PC-3 (cell line): ENCODE measurements at places on chromosomes 2 and 18.

DNA sequence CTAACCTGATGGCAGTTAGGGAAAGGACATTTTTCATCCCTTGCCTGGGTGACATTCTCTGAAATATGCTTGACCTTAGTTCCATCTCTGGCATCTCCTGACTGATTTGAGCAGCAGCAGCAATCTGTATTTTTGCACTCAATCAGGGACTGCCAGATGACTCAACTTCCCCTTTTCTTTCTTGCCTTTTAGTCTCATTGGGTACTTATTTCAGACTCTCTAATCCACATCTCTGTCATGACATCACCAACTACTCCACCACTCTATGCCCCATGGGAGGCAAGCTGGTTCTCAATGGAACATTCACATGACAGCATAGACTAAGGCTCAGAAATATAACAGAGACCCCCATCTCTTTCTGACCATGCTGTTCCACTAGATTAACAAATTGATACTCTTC, 254.2 kb downstream of the RIT2 start:
- DNase-seq: no peak

DNA sequence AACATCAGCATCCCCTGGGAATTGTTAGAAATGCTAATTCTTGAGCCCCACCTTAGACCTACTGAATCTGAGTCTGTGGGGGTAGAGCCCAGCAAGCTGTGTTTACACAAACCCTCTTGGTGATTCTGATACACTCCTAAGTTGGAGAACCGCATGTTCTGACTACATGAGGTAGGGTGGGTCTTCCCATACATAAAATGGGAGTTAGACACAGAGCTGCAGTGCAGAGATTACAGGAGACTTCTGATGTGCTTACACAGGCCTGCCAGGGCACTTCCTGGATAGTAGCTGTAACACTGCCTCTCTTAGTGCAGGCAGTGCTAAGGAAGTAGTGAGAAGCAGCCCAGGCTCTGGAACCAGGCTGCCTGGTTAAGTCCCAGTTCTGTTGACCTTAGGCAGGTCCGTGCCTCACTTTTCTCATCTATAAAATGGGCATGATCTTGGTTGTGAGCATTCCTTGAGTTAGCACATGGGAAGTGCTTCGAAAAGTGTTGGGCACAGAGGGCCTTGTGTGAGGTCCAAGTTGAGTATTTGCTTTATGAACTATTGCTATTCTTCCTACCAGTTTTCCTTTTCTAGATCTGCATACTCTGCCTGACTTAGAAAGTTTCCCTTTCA, 67.3 kb downstream of the GLI2 start:
- DNase-seq: no peak

GRCh38 chr2:85722519-85722918, 28.4 kb downstream of the GNLY start:
- DNase-seq: no peak

DNA sequence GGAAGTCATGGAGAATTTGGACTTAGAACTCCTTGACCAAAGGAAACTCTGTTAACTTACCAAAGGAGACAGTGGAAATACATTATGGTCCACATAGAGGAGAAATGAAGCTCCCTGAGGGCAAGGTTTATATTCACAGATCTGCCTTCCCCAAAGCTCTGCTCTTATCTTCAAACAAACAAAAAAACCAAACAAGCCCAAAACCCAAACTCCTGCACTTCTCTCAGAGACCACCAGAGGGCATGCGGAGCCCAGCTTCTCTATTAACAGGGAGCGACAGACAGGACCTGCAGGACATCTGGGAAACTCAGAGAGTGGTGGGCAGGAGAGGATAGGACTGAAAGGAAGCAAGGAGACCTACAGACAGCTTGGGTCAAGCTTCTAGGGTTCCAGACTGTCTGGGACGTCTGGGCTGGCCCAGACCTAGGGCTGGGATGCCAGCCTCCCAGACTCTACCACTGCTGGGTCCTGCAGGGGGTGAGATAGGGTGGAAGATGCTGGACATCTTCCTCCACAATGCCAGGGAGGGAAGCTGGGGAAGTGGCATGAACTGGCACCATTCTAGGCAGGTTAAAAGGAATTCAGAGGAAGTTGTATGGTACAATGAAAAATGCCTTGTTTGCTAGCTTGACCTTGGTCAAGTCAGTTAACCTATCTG, 4.0 kb upstream of the WNT10A start:
- peak; percentile 86 for DNase-seq

GRCh38 chr2:105357122-105357521, 19.8 kb downstream of the C2orf49 start:
- no peak for DNase-seq

DNA sequence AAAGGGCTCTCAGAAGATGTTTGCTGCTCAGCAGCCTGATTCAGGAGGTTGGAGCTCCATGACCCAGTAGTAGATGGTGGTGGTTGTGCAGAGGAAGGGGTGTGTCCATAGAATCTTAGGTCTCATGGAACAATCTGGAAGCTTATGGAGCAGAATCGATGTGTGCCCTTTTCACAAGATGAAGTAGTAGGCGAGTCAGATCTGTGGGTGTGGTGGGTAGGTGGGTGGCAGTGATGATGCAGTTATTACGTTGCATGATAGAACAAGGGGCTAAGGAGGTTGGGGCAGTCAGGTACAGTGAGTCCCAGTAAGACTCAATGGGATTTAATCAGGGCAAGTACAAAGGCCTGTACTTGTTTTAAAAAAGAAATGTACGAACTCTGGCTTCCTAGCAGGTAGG, 9.1 kb downstream of the TET3 start:
- DNase-seq: no peak

GRCh38 chr2:154537843-154538450, 160.5 kb upstream of the KCNJ3 start:
- DNase-seq: no peak

- peak; percentile 63 for DNase-seq
Observed at GRCh38 chr18:57925706-57926105, 118.3 kb upstream of the NEDD4L start.

GRCh38 chr2:191501561-191502168, 176.3 kb upstream of the NABP1 start:
- peak; percentile 70 for DNase-seq

DNA sequence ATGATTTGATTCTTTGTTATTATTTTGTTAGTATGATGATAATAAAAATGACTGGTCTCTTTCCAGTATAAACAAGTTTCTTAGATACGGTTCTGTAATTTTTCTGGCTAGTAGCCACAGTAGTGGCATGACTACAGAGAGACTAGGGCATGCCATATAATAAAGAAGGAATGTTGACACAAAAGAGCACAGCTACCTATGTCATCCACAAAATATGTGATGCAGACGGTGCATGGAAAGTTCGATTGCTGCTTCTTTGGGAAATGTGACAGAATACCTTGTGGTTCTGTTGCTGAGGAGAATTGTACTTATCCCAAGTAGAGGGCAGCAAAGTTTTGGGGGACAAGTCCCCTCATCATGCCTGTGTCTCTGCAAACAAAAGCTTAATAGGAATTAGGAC, 26.1 kb upstream of the SETBP1 start:
- peak; percentile 83 for DNase-seq

DNA sequence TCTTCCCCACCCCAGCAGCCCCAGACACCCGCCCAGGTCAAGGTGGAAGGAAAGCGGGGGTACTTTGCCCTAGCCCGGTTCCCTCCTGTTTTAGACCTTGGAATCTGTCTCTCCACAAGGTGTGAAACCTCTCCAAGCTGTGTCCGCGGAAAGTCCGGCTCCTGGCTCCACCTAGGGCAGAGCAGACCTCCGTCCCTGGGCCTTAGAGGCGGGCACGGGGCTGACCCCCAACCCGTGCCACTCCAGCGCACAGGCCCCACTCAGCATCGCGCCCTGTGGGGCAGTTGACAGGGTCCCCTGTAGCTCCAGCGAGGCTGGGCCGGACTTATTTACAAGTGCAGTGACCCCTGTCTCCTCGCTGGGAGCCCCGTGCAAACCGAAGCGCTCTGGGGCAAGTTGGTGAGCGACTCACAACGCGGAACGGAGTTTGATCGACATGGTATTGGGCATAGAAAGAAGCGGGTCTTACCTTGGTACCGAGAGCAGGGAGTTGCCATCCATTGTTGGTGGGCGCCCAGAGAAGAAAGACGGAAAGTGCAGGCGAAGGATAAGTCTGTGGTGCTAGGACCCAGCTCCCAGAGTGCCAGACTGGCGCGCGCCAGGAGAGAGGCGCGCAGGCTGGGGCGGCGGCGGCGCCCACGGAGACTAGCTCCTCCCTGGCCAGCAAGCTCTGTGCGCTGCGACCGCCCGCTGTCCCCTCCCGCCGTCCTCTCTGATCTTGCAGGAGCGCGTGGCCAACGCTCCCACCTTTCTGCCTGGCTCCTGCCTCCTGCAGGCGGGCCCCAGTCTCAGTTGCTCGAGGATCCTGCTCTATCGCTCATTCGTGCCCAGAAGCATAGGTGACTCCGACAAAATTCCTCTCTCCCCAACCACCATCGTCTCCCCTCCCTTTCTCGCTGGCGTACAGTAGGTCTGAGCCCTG, at the start of gene SPHKAP:
Gene SPHKAP, minus strand, starts transcription at position 590 of the 922 bp plus-strand sequence. Its CDS starts 89 bp downstream, at position 501.
- no peak for DNase-seq

GRCh38 chr18:55262021-55262560, 302.8 kb upstream of the CCDC68 start:
- no peak for DNase-seq

- DNase-seq: no peak
Observed at GRCh38 chr2:241329669-241330615, 14.2 kb downstream of the SEPTIN2 start.

- no peak for DNase-seq
Observed at GRCh38 chr2:86557836-86558235, 5.4 kb downstream of the CHMP3 start.

GRCh38 chr2:159199761-159200465, 86.6 kb downstream of the WDSUB1 start:
- no peak for DNase-seq
